ENCODE measurements at places on chromosomes 1 and 21.

GRCh38 chr21:39232861-39233291 lies 49.6 kb upstream of the PSMG1 start:
- DNase-seq: no peak

- no peak for DNase-seq
Observed at GRCh38 chr1:181141431-181141910, 53.0 kb downstream of the IER5 start.

DNA sequence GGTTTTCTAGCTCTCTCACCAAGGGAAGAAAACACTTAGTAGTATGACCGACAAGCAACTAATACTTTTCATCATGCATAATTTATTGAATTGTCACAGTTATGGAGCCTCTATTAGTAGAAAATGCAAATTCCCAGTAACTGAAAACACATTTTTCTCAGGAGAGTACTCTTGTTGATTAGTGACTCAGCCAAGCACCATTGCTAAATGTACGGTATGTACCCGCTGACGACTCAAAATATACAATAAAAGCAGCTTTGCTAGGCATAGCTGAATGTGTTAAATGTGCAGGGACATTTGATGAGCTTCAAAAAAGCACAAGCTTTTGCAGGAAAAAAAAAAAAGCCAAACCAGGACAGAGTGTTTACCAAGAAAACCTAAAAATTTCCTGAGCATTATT lies 63.9 kb downstream of the WDR64 start:
- no peak for DNase-seq

DNA sequence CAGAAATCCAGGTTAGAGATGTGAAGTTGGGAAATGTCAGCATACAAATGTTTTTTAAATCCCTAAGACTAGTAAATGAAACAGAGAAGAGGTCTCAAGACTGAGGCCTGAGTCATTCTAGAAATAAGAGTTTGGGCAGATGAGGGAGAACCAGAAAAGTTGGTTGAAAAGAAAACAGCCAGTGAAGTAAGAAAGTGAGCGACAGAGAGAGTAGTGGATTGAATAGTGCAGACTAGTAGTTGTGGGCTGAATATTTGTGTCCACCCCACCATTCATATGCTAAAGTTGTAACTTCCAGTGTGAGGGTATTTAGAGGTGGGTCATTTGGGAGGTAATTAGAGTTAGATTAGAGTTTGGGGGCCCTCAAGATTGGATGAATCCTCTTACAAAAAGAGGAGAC lies 889.2 kb downstream of the TTLL7 start:
- no peak for DNase-seq

- no peak for DNase-seq
Observed at GRCh38 chr1:234495231-234495990, 16.4 kb upstream of the TARBP1 start.

DNA sequence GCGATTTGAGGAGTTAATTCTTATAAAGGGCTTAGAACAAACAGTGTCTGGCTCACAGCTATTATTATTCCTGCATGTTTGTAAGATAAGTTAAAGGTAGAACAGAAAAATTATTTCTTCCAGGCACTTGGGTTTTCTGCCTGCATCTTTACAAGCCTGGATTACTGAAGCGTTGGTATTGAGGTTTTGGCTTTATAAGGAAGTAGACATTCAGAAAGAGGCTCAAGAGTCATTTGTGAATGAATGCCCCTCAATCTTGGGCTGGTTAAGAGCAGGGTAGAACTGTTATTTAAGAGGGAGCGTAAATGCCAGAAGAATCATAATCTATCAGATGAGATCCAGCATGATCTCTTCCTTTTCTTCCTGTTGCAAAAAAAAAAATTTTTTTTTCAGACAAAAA lies 77.3 kb upstream of the ARID1A start:
- no peak for DNase-seq

GRCh38 chr1:175198332-175198731 lies 5.8 kb upstream of the KIAA0040 start:
- no peak for DNase-seq

DNA sequence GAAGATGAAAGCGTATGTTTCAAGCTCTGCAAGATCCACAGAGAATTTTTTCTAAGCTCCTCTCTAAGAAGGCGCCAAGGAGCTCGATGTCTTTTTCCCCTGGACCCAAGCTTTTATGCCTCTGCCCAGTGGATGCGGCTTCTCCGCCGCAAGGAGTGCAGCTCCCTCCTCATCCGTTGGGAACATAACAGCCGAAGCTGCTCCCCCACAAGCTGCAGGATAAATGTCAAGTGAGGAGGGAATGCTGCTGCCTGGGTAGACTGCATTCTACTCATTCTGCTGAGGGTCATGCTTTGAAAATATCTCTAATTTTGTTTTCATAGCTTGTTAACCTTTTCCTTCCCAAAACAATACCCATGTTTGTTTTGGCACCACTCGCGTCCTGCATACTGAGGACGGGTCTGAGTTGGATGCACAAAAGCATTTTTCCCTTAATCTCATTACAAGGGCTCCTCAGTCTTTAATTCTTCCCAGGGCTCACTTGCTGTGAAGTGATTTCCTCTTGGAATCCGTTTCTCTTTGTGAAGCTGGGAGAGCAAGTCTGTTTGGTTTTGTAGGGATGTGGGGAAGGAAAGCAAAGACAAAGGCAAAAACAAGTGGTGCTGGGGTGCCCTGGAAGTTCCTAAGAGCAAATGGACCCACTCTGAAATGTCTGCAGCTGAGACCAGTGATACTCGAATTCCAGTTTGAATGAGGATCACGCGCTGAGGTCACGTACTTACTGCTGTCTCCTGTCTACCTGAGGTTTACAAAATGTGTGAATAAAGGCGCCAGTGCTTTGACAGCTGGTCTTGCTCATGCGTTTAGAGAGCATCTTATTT lies 134.0 kb upstream of the IRF2BP2 start:
- no peak for DNase-seq

DNA sequence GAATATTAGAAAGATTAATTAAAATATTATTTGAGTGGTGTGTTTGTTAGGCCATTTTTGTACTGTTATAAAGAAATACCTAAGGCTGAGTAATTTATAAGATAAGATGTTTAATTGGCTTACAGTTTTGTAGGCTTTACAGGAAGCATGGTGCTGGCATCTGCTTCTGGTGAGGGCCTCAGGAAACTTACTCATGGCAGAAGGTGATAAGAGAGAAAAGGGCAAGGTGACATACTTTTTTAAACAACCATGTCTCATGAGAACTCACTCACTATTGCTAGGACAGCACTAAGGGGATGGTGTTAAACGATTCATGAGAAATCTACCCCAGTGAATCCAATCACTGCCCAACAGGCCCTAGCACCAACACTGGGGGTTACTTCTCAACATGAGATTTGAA lies 56.7 kb upstream of the RGS21 start:
- no peak for DNase-seq

GRCh38 chr1:18015719-18016118 lies 91.9 kb upstream of the IGSF21 start:
- no peak for DNase-seq

- DNase-seq: no peak
Observed at GRCh38 chr21:46108827-46109312, 11.0 kb downstream of the COL6A2 start.

- no peak for DNase-seq
Observed at GRCh38 chr1:246166841-246167240, 340.2 kb downstream of the SMYD3 start.

GRCh38 chr1:231240531-231240882 lies 505 bp upstream of the GNPAT start:
- DNase-seq: no peak

GRCh38 chr1:119093721-119094120 lies 46.7 kb downstream of the WARS2 start:
- no peak for DNase-seq

- DNase-seq: no peak
Observed at GRCh38 chr1:182688436-182689205, 4.2 kb upstream of the RGS8 start.

DNA sequence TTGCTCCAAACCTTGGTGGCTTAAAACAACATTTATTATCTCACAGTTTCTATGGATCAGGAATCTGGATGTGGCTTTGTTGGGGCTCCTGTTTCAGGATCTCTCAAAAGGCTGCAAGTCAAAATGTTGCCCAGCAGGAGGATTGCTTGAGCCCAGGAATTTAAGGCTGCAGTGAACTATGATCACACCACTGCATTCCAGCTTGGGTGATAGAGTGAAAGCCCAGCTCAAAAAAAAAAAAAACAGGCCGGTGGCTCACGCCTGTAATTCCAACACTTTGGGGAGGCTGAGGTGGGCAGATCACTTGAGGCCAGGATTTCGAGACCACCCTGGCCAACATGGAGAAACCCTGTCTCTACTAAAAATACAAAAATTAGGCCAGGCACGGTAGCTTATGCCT lies 30.0 kb downstream of the BCAS2 start:
- no peak for DNase-seq

- no peak for DNase-seq
Observed at GRCh38 chr1:44681905-44682882, 7.7 kb downstream of the ARMH1 start.

- DNase-seq: no peak
Observed at GRCh38 chr1:84164567-84165021, 20.5 kb downstream of the PRKACB start.

DNA sequence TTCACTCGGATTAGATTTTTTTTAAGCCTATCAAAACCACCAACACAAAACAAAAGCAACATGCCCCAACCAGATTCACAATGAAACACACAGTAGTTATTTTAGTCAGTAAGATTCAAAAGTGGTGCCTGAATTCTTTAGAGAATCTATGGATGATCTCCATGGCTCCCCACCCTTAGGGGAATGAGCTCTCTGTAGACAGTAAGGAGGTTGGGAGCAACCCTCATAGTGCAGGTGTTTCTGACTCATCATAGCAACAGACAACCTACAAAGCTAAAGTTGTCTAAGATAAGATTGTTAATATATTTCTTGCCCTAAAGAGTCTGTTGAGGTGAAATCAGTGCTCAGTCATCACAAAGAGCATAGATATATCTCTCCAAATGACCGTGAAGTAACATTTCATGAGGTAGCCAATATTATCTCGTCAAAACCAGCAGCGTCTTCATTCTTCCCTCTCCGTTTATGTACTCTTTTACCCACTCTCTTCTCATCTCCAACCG lies 78.3 kb downstream of the ADAMTS1 start:
- DNase-seq: no peak

- no peak for DNase-seq
Observed at GRCh38 chr1:89149229-89149628, 23.3 kb upstream of the GBP2 start.

- DNase-seq: peak; percentile 32
Observed at GRCh38 chr1:156910309-156910782, 10.1 kb upstream of the LRRC71 start.

DNA sequence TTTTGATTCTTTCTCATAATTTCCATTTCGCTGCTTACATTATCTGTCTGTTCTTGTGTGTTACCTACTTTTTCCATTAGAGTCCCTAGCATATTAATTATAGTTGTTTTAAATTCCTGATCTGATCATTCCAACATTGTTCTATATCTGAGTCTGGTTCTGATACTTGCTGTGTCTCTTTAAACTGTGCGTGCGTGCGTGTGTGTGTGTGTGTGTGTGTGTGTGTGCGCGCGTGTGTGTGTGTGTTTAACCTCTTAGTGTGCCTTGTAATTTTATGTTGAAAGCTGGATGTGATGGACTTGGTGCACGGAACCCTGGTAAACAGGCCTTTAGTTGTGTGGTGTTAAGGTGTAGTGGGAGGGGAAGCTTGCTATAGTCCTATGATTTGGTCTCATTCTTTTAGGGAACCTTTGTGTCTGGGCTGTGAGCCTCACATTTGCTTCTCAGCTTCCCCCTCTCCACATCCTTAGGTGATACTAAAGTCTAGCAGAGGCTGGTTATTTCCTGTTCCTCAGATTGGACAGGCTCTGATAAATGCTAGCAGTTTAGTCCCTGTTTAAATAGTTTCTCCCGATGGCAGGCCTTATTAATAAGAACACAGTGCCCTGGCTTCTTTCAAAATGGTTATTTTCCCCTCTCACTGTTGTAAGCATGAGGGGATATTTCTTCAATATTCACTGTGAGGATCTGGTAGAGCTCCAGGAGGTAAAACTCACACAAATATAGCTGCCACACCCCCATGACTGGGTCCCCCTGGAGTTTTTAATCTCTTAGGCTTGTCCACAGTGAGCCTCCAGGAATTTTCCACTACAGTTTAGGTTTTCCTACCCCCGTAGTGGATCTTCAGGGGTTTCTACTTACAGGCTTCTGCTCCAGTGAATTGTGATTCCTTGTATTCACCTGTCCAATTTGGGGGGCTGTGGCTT lies 118.3 kb downstream of the GALNT2 start:
- no peak for DNase-seq
